ENCODE measurements at places on chromosomes 11 and 22.

DNA sequence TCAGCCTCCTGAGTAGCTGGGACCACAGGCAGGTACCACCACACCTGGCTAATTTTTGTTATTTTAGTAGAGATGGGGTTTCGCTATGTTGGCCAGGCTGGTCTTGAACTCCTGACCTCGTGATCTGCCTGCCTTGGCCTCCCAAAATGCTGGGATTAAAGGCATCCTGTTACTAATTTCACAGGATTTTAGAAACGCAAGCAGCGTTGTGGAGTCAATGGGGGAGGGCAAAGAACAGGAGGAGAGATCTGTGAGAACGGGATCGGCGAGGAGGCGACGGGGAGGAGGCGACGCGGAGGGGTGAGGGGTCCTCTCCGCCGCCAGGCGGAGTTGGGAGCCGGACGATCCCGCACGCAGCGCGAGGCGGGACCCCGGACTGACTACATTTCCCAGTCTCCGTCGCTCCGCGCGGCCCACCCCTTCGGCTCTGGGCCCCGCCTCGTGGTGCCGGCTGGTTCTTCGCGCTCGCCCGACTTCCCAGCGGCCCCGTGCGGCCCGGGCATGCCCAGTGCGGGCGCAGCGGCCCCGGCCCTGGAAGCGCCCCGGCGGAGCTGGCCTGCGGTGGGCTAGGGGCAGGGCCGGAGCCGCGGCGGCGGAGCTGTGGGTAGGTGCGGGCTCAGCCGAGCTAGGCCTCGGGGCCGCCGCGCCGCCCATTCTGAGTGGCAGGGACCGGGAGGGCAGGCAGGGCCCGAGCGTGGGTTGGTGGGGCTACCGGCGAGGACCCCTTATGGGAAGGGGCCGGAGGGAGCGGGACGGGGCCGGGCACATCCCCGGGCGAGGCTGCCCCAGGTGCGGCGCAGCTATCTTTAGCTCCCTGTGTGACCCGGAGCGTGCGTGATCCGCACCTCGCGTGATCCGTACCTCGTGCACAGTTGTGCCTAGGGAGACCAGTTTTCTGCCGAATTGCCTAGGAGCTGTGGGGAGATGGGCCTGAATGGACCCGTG lies at the start of gene EI24:
EI24 (plus strand) TSS at position 508 of the 945 bp plus-strand sequence. CDS start 3,051 bp downstream, outside the sequence.
- DNase-seq: peak; percentile 85

DNA sequence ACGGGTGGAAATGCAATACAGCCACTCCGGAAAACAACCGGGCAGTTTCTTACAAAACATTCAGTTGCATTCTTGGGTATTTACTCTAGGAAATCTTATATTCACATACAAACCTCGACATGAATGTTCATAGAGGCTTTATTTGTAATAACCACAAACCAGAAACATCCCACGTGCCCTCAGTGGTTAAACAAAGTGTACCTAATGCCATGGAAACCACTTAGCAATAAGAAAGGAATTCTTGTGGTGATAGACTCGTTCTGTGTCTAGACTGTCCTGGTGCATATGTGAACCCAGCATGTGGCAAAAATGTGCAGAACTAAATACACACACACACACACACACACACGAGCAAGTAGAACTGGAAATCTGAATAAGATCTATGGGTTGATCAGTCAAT lies 1073.3 kb downstream of the TBC1D22A start:
- DNase-seq: no peak

DNA sequence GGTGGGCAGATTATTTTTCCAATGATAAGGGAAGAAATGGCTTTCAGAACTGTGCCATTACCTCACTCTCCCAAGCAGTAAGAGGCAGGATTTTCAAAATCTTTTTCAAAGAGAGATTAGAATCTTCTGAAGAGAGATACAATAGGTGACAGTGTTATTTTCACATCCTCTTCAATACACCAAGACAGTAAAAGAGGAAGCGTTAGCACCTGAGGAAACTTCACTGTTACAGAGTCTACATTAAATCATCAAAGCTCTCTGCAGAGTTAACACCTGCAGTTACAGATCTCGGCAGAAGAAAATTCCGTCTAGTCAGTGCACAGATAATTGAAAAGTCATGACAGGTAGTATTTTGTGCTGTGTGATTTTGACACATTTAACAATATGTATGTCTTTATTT lies 144.9 kb downstream of the PGR start:
- no peak for DNase-seq

GRCh38 chr22:44067033-44067432 lies 42.9 kb downstream of the PARVB start:
- no peak for DNase-seq

GRCh38 chr11:61287338-61287977 lies 7.7 kb downstream of the VWCE start:
- no peak for DNase-seq

- DNase-seq: peak; percentile 78
Observed at GRCh38 chr11:130068986-130069658, 572 bp upstream of the APLP2 start.
